ENCODE measurements at places on chromosomes 4 and X.
A peak's percentile ranks its signal among the peaks of the same experiment; 100 is the strongest.

DNA sequence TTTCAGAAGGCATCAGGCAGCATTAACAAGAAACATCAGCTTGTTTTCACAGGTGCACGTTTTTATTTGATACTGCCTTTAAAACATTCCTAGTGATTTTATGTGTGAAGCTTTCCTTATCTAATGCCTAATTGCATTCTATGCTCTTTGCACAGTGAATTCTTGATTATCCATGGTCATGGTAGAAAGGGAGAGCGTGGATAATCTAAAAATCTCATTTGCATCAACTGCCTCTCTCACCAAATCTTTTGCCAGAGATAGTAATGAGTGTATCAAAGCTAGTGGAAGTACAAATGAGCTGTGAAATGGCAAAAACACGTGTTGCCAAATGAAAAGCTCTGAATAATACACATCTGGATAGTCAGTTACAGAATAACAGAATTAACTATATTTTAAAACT, 170.5 kb downstream of the NAA11 start:
- no peak for DNase-seq

DNA sequence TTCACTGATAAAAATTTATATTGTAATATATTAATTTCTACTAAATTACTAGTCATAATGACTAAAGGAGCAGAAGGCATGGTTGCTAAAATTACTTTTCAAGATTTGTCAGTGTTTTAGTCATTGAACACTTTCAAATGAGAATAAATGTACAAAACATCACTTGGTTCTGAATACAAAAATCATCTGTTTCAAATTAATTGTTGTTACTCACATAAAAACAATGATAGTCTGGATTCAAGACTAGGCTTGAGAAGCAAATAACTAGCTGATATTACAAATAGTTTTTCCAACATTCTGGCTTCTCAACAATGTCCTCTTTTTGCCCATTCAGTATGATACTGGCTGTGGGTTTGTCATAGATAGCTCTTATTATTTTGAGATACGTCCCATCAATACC, 112.5 kb downstream of the ANAPC10 start:
- DNase-seq = peak; percentile 22

GRCh38 chr4:72418458-72418857, 150.6 kb downstream of the ADAMTS3 start:
- DNase-seq = peak; percentile 56

DNA sequence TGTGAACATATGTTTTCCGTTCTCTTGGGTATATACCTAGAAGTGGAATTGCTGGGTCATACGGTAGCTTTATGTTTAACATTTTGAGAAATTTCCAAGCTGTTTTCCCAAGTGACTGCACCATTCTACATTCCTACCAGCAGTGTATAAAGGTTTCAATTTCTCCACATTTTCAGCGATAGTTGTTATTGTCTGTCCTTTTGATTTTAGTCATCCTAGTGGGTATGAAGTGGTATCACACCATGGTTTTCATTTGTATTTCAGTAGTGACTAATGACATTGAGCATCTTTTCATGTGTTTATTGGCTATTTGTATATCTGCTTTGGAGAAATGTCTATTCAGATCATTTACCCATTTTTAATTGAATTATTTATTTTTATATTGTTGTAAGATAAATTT, 2.4 kb downstream of the PPEF1 start:
- no peak for DNase-seq

- DNase-seq = no peak
Observed at GRCh38 chr4:174538123-174538875, 16.0 kb upstream of the HPGD start.

DNA sequence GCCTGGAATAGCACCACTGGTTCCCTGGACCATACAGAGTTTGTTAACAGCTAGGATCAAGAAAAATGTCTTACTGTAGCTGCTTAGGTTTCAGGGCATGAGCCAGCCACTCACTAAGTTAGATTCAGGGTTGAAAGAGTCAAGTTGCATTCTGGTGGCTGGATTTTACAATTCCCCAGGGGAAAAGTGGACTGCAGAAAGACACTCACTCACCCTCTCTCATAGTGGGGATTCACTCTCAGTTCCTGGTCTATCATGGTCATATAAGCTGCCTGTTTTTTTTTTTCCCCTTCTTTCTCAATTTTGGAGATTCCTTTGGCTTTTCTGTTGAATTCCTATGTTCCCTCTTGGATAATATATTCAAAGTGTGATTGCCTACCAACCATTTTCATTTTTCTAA, 744.2 kb upstream of the GRIA3 start:
- DNase-seq = no peak

DNA sequence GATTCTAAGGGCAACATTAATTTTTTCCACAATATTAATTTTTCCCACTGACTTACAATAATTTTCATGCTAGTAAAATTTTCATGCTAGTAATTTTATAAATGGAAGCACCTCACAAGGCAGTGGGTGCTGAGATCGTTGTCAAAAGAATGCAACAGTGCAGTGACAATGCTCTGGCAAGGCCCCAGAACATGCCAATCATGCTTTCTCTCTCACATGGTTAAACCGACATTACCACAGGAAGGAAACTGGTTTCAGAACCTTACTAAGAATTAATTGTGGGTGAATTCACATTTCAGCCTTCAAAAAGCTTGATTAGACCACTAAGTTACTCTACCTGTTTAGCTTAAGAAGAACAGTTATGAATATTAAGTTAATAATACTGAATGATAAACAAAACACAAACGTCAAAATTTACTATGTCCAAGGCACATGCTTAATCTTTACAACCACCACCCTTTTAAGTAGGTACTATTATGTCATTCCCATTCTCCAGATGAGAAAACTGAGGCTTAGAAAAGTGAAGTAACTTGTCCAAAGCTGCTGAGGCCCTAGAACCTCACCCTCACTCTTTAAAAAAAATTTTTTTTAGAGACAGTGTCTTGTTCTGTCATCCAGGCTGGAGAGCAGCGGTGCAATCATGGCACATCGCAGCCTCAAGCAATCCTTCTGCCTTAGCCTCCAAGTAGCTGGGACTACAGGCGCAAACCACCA, 10.0 kb upstream of the OPHN1 start:
- peak; percentile 40 for DNase-seq

DNA sequence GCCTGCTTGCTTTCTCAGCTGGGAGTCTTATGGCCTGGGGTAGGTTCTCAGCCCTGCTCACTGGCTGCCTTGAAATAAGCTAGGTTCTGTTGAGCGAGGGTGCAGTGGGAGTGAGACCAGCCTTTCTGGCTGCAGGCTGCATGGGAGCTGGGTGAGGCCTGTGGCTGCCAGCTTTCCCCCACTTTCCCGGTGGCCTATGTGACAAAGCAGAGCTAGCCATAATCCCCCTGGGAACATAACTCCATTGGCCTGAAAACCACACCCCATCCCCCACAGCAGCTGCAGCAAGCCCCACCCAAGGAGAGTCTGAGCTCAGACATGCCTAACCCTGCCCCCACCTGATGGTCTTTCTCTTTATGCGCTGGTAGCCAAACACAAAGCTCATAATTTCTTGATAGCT, 118.9 kb downstream of the KLHL4 start:
- DNase-seq = no peak

- DNase-seq = no peak
Observed at GRCh38 chr4:111074523-111075114, 451.7 kb upstream of the PITX2 start.

GRCh38 chr4:58843455-58843854, 1733.3 kb upstream of the IGFBP7 start:
- no peak for DNase-seq

DNA sequence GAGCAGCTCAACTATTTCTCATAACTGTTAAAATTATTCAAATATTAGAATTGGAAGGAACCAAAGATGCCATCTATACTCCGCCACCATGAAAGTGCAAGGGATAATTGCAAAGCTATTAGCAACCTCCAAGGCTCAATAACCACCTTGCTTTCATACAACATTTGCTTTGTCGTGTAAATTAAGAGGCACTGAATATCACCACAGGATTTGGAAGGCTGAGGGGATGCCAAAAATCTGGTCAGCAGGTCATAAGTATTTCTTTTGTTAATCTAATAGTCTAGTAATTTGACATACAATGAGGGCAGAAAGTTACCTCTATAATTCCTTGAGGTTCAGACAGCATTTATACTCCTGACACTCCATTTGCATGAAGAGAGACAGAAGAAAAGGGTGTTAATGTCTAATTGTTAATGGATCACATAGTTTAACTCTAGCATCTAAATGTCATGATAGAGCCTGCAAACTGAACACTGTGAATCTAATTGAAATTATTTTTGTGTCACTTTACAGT, 200.9 kb upstream of the DIAPH2 start:
- DNase-seq = no peak

DNA sequence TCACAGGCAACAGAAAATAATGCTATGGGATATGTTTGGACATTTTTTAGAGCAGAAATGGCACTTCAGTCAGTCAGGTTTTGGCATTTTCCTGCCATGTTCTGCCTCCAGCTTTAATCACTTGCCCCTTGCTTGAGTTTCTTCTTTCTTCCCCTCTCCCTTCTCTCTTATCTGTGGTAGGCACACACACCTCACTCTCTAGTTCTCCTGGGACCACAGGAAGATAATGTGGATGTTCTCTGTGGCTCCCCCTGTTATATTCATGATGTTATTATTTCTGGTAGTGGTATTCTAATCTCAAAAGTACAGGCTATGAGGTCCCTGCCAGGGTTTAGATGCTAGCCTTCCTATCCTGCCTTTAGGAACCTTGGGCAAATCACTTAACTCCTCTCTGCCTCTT, 5.2 kb downstream of the HADH start:
- no peak for DNase-seq

GRCh38 chr4:113071274-113071673, 21.8 kb downstream of the ANK2 start:
- DNase-seq = no peak

GRCh38 chr4:109206620-109207019, 95.8 kb downstream of the COL25A1 start:
- no peak for DNase-seq

DNA sequence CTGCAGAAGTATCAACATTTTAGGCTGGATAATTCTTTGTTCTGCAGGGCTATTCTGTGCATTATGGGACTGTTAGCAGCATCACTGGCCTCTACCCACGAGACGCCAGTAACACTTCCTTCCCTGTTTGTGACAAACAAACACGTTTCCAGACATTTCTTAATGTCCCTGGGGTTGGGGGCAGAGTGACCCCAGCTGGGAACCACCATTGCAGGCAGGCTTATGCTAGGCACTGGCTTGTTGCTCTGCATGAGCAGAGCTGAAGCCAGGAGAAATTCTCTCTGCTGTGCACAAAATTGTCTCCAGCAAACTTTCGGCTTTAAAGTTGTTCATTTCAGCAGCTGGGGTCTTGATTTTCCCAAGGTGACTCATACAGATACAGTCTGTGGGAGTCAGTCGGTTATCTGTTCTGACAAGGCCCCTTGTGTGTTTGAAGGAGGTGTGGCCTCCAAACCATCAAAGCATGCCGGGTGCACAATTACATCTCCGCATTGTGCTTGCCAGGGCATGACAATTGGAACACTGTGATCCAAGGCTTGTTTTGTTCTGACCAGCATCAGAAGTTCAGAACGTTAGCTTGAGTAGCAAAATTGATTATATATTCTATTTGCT, 156.4 kb upstream of the BOD1L1 start:
- DNase-seq = no peak

- peak; percentile 55 for DNase-seq
Observed at GRCh38 chrX:11509786-11510185, 155.9 kb downstream of the ARHGAP6 start.

- DNase-seq = no peak
Observed at GRCh38 chr4:133868856-133869255, 332.7 kb downstream of the PABPC4L start.

- DNase-seq = no peak
Observed at GRCh38 chr4:104470770-104471169, 23.9 kb downstream of the CXXC4 start.

- DNase-seq = no peak
Observed at GRCh38 chr4:70178075-70178660, 17.4 kb upstream of the ODAM start.

GRCh38 chr4:41095973-41096372, 118.4 kb downstream of the APBB2 start:
- peak; percentile 40 for DNase-seq

GRCh38 chrX:47091149-47091775, 13.0 kb downstream of the RGN start:
- DNase-seq = peak; percentile 56

DNA sequence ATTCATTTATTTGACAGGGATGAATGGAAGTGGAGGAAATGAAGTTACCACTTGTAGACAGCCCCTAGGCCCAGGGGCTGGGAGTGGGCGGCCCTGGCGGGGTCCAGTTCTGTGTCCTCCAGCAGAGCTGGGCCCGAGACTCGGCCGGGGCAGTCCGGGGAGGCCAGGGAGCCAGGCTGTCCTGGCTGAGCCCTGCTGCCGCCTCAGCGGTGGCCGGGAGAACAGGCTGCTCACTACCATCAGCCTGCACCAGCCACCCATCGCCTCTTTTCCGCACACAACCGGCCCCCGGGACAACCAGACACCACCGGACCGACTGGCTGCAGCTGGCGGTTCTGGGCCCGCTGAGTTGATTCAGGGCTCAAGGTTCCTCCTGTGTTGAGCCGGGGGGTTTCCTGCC, 25.6 kb downstream of the CLDN34 start:
- DNase-seq = no peak

GRCh38 chr4:153937289-153937688, 148.4 kb upstream of the SFRP2 start:
- DNase-seq = no peak

DNA sequence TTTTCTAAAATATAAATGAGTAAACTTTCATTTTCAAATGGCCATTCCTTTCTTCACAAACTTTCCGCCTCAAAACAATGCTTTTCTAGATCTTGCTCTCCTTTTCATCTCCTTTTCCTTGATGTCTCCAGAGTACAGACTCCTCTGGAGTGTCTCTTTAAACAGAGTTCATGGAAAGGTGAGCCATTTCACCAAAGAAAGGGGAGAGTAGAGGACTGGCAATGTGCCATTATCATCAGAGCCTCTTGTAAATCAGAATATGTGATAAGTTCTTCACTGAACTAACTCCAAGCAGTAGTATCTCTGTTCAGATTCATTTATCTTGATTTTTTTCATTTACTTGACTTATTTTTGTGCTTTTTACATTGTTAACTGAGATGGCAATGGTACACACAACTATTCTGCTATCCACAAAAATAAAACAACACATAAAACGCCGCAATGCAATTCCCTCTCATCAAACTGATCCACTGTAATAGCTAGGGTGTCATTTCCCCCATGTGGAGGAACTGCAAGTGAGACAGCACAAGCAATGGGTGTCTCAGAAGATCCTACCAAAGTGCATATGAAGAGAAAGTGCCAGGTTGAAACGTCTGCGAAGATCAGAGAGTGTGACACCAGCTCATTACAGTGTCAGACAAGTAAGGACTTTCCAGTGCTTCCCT, 125.4 kb downstream of the RASL11B start:
- no peak for DNase-seq

DNA sequence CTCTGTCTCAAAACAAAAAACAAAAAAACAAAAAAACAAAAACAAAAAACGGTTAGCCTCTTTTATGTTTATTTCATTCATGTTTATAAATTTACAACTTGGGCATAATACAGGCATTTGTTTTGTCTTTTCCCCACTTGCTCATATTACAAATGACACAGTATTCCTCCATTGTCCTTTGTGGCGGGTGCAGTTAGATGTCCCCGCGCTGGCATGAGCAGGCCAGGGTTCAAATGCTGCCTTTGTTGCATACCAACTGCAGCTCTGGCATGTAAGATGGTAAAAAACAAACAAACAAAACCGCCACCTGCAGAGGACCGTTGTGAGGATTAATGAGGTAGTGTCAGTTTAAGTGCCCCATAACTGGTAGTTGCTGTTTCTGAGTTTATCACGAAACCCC, 16.1 kb upstream of the HPF1 start:
- DNase-seq = no peak

- no peak for DNase-seq
Observed at GRCh38 chrX:11541510-11541909, 124.2 kb downstream of the ARHGAP6 start.

GRCh38 chr4:112176596-112176995, 31.3 kb downstream of the FAM241A start:
- no peak for DNase-seq

Measured in adipocyte (in vitro differentiated cells).